Dorsolateral prefrontal cortex (tissue), 122 donors: ENCODE measurements at places on chromosomes 2 and 18. TPM values are rescaled to one million over a fixed set of nuclear protein-coding genes. Genes with fewer than 3 reads are reported as not detected.

Gene STAMBP
- total RNA-seq = 35.7 TPM

Gene MDH1B
- 7.9 TPM for total RNA-seq

Gene RFTN2
- 38.9 TPM for total RNA-seq

Gene CRACDL
- 116 TPM for total RNA-seq

Gene ACOXL
- not detected for total RNA-seq

Gene SRD5A2
- not detected for total RNA-seq
